ENCODE measurements at places on chromosomes 11 and 22.

GRCh38 chr22:24564376-24565058, 8.7 kb downstream of the SNRPD3 start:
- DNase-seq: no peak

- DNase-seq: no peak
These were observed 7.4 kb downstream of the OR10D3 start for GRCh38 chr11:124190298-124191139.

- DNase-seq: no peak
These were observed 86.5 kb downstream of the PDE2A start for GRCh38 chr11:72587696-72588095.

GRCh38 chr22:35972559-35972958, 56.1 kb downstream of the RBFOX2 start:
- no peak for DNase-seq

DNA sequence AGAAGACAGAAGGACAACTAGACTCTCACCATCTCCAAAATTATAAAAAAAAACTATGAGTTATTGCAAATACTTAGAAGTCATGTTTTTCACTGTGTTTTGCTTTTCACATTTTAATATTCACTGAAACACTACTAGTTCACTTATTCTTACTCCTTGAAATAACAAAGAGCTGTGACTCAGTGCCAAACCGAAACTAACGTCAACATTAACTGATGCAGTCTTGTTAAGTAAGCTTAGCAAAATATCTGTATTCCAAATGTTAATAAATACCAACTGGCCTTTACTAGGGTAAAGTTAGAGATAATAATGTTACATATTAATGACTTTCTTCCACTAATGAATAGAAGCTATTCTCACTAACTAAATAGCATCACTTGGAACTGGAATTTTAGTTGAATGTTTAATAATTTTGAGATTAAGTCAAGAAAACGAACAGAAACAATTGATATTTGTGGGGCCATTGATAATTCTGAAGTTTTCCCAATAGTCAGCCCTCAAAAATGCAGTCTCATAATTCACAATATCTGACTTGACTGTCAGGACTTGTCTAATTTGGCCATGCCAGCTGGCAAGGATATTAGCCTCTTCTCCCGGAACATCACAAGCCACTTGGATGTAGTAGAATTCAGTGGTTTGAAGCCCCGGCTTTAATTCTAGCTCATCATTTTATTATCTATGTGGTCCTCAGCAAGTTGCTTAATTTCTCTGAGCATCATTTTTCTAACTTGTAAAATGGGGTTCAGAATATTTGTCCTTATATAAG, 230.1 kb upstream of the DDI1 start:
- DNase-seq: no peak

DNA sequence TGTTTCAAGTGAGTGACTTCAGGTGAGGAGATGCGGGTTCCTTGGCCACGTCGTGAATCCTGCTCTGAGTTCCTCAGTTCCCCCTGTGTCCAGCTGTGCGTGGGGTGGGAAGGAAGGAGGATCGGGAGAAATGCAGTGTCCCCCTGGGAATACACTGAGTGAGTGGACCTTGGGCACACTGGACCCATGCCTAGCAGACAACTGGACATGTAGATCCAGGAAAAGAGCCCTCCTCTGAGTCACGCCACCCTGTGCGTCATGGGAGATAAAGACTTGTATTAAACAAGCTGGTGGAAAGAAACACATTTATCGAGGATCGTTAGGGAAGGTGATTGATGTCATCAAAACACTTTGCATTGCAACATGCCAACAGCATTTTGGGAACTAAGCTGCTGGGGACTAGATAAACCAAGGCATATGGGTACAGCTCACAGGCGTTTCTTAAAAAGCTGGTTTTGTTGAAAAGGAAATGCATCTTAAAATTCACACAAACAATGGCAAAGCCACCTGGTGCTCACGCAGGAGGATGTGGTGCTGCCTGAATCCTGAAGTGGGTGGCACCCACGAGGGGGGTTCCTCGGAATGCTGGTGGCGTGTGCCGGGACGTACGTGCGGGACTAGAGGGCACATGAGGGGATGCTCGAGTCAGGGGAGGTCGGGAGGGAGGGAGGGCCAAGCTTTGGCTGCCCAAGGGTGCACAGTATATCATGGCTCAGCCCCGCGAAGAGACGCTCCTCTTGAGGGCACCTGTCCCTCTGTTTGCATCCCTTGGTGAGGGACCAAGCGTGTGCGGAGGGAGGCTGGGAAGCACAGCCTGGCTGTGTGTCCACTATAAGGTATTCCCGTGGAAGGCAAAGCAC, 303.5 kb downstream of the TBC1D22A start:
- no peak for DNase-seq

DNA sequence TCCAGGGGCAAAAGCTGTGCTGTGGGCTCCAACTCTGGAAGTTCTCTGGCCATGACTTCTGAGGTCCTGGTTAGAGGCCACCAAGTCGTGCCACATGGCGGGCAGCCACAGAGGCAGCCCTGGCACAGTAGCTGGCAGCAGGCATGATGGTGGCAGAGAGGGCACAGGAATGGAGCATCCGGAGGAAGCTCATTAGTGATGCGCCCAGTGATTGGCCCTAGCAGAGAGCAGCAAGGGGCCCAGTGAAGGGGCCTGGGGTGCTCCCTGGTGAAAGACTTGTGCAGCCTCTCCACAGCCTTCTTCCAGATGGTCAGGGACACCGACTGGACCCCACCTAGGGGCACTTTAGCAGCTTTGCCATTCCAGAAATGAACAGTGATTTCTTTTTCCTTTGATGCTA, 7.0 kb downstream of the C11orf16 start:
- no peak for DNase-seq

DNA sequence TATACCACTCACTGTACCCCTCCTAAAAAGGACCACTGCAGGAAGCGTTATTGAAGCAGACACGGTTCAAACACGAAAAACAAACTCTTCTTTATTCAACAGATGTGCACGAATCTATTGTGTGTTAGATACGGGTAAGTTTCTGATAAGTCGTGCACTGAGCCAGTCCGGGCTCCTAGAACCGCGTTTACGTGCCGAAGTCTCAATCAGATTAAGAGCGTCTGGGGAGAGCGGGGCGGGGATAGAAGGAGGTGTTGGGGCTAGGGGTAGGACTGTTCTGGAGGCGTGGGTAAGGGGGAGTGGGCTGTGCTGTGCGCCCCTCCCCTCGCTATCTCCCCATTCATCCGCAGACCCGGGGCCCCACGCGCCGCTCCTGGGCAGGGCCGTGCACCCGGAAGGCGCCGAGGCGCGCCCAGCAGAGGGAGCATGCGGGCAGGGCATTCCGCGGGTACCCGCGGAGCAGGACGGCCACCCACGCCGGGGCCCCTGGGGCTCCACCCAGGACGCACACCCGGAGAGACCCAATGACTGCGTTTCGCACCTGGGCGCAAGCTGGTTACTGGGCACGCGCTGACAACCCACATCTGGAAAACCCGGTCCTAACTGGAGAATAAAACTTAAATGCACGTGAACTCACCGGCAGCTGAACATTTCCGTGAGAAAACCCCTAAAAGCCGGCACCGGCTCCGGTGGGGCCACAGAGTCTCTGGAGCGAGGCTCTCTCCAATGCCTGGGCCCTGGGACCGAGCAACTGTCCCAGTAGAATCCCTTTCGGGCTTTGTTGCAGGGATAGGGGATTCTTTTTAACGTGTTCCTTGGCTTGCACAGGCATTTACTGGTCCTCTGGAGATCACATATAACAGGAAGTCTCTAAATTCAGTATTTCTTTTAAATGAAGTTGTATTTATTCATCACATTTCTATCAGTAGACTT, 40.6 kb downstream of the WEE1 start:
- DNase-seq: peak; percentile 94

- peak; percentile 95 for DNase-seq
These were observed at the start of gene TOB2 for GRCh38 chr22:41446639-41447434. Gene TOB2 (minus strand): TSS chr22:41446801. CDS start chr22:41437345, 9,456 bp downstream.

- no peak for DNase-seq
These were observed 90.3 kb downstream of the RPL27A start for GRCh38 chr11:8772571-8773519.

- peak; percentile 52 for DNase-seq
These were observed 13.9 kb downstream of the ACP2 start for GRCh38 chr11:47234669-47235100.

DNA sequence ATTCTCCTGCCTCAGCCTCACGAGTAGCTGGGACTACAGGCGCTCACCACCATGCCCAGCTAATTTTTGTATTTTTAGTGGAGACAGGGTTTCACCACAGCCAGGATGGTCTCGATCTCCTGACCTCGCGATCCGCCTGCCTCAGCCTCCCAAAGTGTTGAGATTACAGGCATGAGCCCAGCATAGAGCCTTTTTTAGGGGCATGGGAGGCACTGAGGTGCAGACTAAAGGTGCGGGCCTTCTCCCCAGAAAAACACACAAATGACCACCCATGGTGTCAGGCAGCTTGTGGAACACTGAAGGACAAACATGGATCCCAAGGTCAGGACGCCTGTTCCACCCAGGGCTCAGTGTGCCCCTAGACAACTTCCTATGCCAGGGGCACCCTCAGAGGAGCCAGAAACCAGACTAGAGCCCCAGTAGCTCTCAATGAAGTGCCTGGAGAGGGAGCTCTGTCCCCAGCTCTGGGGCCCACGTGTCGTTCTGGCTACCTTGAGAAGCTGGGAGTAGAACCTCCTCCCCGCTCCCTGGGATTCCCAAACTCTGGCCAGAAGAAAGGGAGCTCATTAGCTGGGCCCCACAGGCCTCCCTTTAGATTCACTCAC, 21.2 kb upstream of the CD5 start:
- DNase-seq: no peak

DNA sequence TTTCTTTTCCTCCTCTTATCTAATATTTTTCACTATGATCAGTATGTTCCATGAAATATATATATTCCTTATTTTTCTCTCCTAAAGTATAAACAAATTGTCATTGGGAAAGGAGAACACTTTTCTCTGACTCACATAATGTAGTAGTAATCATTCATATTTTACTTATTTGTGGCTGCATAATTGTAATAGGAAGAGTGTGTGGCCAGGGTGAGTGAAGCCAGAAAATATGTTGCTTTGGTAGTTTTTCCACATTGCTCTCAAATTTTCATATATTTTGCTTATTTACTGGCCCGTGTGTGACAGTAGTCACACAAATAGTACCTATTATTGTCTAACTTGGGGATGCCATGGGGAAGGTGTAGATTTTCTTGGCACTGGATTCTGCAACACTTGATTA, 172.1 kb downstream of the DYNC2H1 start:
- DNase-seq: no peak

GRCh38 chr22:37095113-37095512, 14.4 kb downstream of the TMPRSS6 start:
- peak; percentile 78 for DNase-seq

GRCh38 chr11:21173476-21173875, 504.1 kb downstream of the NELL1 start:
- DNase-seq: no peak

DNA sequence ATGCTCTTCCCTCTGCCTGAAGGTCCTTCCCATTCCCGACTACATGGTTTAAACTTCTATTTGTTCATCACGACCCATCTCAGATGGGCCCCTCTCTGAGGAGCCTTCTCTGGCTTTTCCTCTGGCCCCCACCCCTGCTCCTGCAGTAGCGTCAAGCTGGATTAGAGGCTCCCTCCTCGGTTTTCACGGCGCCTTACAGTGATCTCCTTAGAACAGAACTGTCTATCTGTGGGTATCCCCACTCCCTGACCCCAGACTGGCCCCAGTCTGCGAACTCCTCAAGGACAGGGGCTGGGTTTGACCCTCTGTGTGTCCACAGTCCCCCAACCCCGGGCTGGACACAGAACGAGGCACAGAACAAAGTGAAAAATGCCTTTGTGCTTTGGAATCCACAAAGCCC, 2.8 kb downstream of the PLEKHB1 start:
- DNase-seq: no peak

GRCh38 chr11:8066036-8066910, 14.7 kb upstream of the TUB start:
- no peak for DNase-seq

DNA sequence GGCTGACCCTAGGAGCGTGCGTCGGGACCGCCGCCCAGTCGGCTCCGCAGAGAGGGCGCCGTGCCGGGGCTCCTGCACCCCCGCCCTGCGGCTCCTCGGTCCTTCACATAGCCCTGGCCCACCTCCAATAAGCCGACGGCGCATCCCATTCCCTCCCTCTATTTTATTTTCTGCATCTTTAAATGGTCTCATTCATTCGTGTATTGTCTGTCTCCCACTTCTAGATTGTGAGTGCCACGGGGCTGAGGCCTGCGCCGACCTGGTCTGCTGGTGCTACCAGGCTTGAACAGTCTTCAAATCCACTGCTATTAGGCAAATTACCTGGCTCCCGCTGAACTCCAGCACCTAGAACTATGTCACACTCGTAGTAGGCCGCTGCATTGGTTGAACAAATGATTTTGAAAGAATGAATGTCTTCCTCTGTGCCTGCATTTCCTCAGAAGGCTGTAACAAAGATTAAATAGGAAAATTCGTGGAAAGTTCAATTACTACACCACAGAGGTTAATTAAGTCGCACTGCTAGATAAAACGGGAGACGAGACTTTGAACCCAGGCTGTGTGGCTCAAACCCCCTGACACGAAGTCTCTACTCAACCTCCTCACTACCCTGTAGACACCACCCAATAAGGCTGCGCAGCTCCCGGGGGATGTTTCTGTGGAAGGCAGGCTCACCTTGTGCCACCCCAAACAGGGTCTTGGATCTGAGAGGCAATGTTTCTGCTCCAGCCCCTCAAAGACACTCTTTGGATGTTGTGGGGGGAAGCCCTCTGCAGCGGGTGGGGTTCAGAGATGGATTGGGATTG, 1.2 kb upstream of the PPP1R14B start:
- no peak for DNase-seq

DNA sequence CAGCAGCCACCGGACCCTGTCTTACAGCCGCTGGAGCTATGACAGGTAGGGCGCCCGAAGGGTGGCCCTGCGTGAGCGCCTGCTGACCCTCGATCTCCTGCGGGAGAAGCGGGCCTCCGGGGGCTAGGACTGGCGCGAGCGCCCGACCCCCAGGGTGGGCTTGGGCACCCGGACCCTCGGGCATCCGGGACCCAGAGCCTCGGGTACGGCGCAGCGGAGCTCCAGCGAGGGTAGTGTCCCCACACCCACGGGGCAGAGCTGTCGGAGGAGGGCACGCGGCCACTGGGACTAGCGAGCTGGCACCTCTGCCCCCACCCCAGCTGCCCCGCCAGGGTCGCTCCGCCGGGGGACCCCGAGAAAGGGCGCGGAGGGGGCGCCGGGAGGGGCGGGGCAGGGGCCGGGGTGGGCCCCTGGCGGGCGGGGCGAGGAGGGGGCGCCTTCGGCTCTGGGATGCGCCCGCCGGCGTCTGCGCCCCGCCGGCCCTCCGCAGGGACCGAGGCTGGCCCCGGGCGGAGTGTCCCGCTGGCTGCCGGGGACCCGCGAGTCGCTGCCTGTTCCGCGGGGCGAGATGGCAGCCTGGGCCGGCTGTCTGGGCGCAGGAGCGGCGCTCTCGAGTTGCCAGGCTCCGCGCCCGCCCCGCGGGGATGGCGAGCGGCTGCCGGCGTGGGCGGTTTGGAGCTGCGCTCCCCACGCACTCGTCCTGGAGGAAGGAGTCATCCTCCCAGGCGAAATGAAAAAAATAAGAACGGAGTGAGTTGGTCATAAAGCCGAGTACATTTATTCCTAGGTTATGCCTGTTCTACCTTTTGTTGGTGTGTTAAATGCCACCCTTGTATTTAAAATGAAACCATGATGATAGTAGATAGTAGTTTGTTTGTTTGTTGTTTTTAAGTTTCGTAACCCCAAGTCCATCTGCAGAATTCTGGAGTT, 32.4 kb downstream of the EIF3F start:
- DNase-seq: peak; percentile 55

GRCh38 chr11:96107143-96107824, 183.4 kb upstream of the MTMR2 start:
- DNase-seq: no peak

Data from activated naive CD4-positive, alpha-beta T cell treated with Interleukin-2 at 50 U/mL for 16 hours (primary cell).